Activated naive CD8-positive, alpha-beta T cell treated with anti-CD3 and anti-CD28 coated beads, Interleukin-2, amount 10 ng/mL, durations not matched to agents 7 days and 5 days (primary cell): ENCODE measurements at places on chromosomes 3 and 15. TPM values are rescaled to one million over a fixed set of nuclear protein-coding genes. Genes with fewer than 3 reads are reported as not detected.
A peak's percentile ranks its signal among the peaks of the same experiment; 100 is the strongest.

SLC2A2 gene
- not detected for total RNA-seq

SOX2 gene
- not detected for total RNA-seq

CHDH gene
- total RNA-seq, result 0.17 TPM

DNA sequence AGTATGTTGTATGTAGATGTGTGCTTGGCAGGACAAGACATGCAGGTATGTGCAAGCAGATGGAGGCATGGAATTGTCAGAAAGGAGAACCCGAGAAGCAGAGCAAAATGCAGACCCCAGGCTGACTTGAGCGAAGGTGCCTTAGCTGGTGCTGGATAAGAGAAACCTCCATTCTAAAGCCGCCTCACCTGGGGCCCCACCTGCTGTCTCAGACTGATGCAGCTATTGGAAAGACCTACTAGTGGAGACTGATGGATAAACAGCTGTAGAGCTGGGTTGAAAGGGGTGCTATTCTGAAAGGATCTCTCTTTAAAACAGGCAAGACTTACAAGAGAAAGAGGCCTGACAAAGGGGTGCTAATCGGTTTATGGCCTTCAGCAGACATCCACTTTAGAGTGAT lies 86.2 kb downstream of the EPHB1 start:
- DNase-seq, result no peak
- H3K4me1 ChIP-seq, result peaks cover 9% of the 10 kb centered on the region
- no peak overlapping the region for H3K27ac ChIP-seq
- H3K4me3 ChIP-seq, result no peak overlapping the region
- H3K36me3 ChIP-seq, result no peaks in the 10 kb centered on the region
- peaks cover 19% of the 10 kb centered on the region for H3K27me3 ChIP-seq

- peak; percentile 50 for DNase-seq
- peaks cover 71% of the 10 kb centered on the region for H3K27me3 ChIP-seq
- H3K4me1 ChIP-seq, result peaks cover 1% of the 10 kb centered on the region
Measured at GRCh38 chr15:100879464-100880138, at the start of gene ALDH1A3. TSS of gene ALDH1A3 (plus strand) at chr15:100879831. CDS start at chr15:100879908, 77 bp downstream.

- peaks cover 4% of the 10 kb centered on the region for H3K4me1 ChIP-seq
- DNase-seq, result no peak
- H3K27me3 ChIP-seq, result peaks cover 3% of the 10 kb centered on the region
- no peak overlapping the region for H3K27ac ChIP-seq
- H3K4me3 ChIP-seq, result no peak overlapping the region
- no peaks in the 10 kb centered on the region for H3K36me3 ChIP-seq
Measured at GRCh38 chr3:50412231-50412754, 53.0 kb upstream of the TMEM115 start.

GRCh38 chr3:173690542-173691180 lies 293.1 kb downstream of the NLGN1 start:
- no peak overlapping the region for H3K4me3 ChIP-seq
- H3K36me3 ChIP-seq, result no peaks in the 10 kb centered on the region
- no peaks in the 10 kb centered on the region for H3K27me3 ChIP-seq
- DNase-seq, result no peak
- H3K4me1 ChIP-seq, result no peaks in the 10 kb centered on the region
- H3K27ac ChIP-seq, result no peak overlapping the region

DNA sequence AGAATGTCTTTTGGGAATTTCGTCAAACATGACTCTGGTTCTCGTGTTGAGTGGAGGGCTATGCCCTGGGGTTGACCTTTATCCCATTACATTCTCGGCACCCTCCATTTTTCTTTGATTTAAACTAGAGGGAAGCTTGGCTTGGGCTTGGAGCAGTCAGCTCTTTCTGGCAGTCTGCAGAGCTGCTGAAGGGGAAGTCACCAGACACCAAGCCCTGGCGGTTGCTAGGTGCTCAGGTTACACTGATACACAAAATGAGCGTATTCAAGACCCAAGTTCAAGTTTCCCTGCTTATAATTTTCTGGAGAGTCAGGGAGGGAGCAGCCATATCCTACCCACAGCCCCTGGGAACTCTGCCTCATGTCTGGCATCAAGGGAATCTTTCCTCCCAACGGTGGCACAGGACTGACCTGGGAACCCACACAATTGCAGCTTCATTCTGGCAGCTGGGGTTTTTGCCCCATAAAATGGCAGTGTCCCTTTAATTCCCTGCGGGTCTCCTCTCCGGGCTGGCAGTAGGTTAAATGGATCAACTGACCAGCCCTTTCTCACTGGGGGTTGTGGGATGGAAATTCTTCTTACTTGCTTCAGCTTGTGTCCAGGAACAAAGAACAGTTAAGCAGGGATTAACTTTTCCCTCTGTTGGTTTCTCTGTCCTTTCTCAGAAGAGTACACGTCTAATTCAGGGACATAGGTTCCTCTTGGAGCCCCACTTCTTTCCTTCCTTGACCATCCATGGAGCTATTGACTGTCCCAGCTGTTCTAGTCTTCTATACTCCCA lies 110.0 kb upstream of the DLG1 start:
- no peak overlapping the region for H3K27ac ChIP-seq
- peaks cover 14% of the 10 kb centered on the region for H3K27me3 ChIP-seq
- H3K36me3 ChIP-seq, result no peaks in the 10 kb centered on the region
- DNase-seq, result no peak

- no peak overlapping the region for H3K4me3 ChIP-seq
- H3K4me1 ChIP-seq, result peaks cover 5% of the 10 kb centered on the region
- H3K36me3 ChIP-seq, result no peaks in the 10 kb centered on the region
- no peak overlapping the region for H3K27ac ChIP-seq
- DNase-seq, result no peak
Measured at GRCh38 chr3:48426401-48426909, 3.4 kb downstream of the PLXNB1 start.

DNA sequence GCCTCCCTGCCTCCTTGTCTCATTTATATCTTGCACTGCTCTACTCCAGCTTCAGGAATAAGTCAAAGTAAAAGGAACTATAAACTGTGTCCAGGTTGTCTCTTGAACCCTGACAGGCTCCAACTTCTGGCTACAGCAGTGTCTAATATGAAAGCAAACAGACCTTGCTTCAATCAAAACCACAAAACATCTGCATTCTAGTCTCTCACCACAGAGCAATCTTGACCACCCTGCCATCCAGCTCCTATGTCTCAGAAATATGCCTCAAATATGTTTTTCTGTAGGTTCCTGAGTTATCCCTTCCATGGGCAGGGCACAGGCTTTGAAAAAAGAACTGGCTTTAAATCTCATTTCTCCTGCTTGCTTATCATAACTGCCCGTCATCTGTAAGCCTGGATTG lies 13.0 kb upstream of the RAMAC start:
- peaks cover 3% of the 10 kb centered on the region for H3K36me3 ChIP-seq
- no peak overlapping the region for H3K4me3 ChIP-seq
- no peak overlapping the region for H3K27ac ChIP-seq
- H3K27me3 ChIP-seq, result peaks cover 3% of the 10 kb centered on the region
- H3K4me1 ChIP-seq, result peaks cover 10% of the 10 kb centered on the region

DNA sequence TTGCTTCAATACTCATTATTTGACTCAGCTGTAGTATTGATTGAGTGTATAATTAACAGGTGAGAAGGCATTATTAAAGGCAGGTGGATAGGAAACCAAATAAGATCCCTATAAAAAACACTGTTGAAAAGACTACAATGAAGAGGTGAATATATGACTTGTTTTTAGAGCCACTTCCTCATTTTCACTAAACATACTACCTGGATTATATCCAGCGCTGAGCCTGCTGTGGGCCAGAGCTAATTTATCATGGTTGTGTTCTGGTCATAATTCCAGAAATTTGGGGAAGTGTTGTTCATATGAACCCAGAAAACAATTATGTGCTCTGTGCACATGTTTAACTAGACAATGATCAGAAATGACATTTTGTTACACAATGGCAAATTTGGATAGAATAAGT lies 235.3 kb upstream of the MME start:
- H3K27ac ChIP-seq, result no peak overlapping the region
- no peak for DNase-seq
- H3K4me3 ChIP-seq, result no peak overlapping the region
- no peaks in the 10 kb centered on the region for H3K4me1 ChIP-seq

- peaks cover 10% of the 10 kb centered on the region for H3K36me3 ChIP-seq
- H3K27ac ChIP-seq, result no peak overlapping the region
- no peaks in the 10 kb centered on the region for H3K27me3 ChIP-seq
- DNase-seq, result no peak
Measured at GRCh38 chr3:172224560-172225214, 185.3 kb downstream of the FNDC3B start.
